ENCODE measurements at places on chromosomes 6 and 20.
A peak's percentile ranks its signal among the peaks of the same experiment; 100 is the strongest.

- peak; percentile 99 for DNase-seq
Measured at GRCh38 chr6:12348530-12349511, 58.7 kb downstream of the EDN1 start.

GRCh38 chr6:136160250-136160649 lies 89.9 kb downstream of the MTFR2 start:
- DNase-seq = no peak

DNA sequence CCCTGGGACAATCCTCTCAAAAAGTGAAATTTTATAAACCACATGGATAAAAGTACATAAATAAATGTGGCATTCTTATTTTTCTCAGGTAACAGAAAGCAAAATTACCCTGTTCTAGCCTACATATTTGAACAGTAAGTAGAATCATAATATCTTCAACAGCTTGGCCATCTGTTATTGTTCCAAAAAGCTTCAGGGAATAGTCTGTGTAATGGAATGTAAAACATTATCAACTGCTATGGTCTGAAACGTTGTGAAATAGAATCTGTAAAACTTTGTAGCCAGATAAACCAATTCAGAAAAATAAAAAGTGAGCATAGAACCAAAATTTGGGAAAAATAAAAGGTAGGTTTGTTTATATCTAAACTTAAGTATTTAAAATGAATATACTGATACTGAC lies 114.7 kb downstream of the THEMIS start:
- DNase-seq = no peak

DNA sequence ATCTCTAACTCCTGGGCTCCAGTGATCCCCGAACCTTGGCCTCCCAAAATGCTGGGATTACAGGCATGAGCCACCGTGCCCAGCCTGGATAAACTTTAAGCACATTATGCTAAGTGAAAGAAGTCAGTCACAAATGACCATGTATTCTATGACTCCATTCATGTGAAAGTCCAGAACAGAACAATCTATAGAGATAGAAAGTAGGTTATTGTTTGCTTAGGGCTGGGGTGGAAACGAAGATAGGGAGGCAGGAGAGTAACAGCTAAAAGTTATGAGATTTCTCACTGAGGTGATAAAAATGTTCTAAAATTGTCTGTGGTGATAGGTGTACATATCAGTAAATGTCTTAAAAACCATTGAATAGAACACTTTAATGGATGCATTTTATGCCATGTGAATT lies 40.9 kb upstream of the CITED2 start:
- no peak for DNase-seq

- peak; percentile 92 for DNase-seq
Measured at GRCh38 chr20:57435498-57436222, 44.5 kb downstream of the RBM38 start.

DNA sequence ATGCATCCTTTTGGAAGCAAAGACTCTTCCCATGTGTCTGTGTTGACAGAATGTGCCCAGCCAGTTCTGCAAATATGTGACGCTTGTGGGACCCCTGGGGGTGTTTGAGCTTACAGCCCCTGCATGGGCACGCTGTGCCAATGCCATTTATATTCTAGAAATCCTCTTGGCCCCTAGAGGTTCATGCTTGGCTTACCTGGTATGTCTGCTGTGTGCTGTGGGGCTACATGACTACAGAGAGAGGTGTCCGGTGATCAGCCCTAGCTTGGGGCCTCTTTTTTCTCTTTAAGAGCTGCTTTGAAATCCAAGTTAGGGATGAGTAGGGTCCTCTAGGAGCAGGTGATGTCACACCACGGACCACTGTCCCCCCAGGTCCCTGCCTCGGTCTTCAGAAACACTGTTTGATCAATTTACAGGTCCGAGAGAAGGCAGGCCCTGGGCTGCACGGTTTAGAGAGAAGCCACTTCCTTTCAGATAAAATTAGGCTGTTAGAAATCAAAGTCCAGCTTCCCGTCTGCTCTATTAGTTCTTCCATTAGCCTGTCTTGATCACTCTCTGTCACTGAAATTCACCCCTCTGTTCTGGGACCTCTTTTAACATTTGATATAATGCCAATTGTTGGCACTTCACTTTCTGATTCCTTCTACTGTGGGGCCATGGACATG lies 26.5 kb downstream of the BCAS4 start:
- no peak for DNase-seq

GRCh38 chr6:160129881-160130615 lies 8.4 kb downstream of the SLC22A1 start:
- DNase-seq = no peak

DNA sequence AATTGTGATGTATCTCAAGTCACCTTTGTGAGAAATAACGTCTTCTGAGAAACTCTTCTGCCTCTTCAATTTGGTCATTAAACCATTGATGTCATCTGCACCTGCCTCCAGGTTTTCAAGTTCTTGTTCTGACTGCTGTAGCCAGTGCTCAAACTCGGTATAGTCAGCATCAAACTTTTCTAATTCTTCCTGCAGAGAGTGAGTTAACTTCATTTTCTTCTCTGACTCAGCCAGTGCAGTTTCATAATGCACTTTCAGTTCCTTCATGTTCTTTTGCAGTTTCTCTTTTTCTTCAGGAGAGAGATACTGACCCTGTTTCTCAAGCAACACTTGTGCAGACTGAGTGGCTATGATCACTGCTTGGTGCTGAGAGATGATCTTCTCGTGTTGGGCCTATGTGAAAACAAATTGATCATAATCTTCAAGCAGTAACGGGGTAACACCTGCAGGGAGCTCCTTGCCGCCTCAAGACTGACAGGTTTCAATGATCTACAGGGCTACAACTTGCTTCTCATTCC lies 48.8 kb downstream of the DST start:
- no peak for DNase-seq

DNA sequence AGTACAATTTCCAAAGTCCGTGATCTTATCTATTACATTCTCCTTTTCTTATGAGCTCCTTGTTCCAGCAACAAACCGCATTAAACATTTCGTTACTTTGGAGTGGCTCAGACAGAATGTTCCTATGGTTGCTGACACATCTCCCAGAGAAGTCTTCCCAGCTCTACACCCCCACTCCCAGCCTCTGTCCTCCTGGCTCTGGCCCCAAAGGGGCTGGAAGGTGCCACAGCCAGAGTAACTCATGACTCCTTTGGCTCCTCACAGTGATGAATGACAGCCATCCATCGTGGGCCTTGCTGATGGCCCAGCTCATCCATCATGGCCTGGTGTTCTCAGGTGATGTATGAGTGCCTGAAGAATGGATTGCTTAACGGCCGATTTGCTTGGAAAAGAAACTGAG lies 203.0 kb downstream of the DHX35 start:
- no peak for DNase-seq

- peak; percentile 68 for DNase-seq
Measured at GRCh38 chr6:20203561-20204511, 8.4 kb downstream of the MBOAT1 start.

DNA sequence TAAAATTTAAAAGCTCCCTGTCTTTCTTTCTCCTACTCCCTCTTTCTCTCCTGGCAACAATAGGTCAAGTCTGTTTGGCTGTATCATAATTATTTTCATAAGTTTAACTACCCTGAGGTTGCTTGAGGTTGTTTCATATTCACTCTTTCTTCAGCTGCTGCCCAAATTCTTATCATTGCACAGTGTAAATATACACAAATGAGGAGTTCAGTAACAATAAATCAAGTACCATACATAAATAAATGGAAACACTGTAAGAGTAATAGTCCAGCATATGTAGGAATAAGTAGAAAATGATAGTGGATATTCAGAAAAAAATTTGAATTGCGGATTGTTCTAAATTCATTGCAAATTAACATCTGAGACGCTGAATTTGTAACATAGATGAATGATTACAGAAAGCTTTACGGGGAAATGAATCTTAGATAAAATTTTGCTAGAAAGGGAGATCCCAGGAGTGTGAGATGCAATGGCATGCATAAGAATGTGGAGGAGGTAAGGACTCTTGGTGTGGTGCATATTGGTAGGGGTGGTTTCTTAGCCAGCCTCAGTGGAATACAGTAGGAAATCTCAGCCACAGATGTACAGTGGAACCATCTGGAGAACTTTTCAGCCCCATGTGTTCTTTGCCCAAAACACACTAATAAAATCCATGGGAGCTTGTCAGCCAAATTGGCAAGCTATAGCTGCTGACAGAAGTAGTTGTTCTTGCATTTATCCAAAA lies 480.7 kb downstream of the HTR1B start:
- DNase-seq = no peak

DNA sequence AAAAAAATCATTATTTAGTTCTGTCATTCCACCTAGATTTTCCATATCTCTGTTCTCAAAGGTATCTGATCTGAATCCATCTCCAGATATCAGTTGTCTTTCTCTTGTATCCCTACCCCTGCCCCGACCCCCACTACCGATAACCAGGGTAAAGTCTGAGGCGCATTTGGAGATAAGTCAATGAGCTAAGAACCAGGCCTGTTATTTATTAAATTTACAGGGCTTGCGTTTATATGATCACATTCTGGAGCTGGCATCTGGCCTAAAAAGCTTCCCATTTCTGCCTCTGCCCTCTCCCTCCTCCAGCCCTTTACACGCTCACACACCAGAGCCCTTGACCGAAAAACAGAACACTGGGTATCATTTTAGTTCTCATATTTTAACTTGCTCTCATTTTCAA lies 144.7 kb downstream of the ALDH8A1 start:
- no peak for DNase-seq

- peak; percentile 37 for DNase-seq
Measured at GRCh38 chr20:46699651-46700359, 9.6 kb upstream of the SLC2A10 start.

DNA sequence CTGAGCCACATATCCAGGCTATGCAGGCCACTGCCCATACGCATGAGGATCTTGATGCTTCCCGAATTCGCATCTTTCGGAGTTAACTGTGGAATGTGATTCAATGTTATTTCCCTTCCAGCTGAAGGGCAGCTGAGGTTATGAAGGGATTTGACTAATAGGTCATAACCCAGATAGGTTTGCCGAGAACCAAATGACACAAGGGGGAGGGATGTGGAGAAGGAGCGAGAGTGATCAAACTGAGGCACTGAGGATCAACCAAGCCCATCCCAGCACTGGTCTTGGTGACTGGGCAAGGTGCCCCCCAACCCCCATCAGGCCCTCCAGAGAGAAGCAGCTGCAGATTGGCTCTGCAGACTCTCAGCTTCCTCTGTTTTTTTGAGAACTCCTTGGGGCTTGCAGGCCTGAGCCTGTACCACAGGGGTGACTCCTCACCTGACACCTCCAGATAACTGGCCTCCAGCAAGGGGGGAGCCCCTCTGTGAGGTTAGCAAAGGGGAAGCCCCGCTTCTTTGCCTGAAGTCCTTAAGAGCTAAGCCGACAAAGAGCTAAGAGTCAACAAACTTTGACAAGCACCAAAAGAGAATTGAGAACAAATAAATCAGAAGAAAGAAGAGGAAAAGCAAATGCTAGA lies 185.9 kb downstream of the PDE7B start:
- no peak for DNase-seq

- DNase-seq = no peak
Measured at GRCh38 chr20:60473211-60473610, 515.0 kb downstream of the CDH26 start.

GRCh38 chr20:50292591-50293283 lies 102.1 kb downstream of the CEBPB start:
- DNase-seq = peak; percentile 99

DNA sequence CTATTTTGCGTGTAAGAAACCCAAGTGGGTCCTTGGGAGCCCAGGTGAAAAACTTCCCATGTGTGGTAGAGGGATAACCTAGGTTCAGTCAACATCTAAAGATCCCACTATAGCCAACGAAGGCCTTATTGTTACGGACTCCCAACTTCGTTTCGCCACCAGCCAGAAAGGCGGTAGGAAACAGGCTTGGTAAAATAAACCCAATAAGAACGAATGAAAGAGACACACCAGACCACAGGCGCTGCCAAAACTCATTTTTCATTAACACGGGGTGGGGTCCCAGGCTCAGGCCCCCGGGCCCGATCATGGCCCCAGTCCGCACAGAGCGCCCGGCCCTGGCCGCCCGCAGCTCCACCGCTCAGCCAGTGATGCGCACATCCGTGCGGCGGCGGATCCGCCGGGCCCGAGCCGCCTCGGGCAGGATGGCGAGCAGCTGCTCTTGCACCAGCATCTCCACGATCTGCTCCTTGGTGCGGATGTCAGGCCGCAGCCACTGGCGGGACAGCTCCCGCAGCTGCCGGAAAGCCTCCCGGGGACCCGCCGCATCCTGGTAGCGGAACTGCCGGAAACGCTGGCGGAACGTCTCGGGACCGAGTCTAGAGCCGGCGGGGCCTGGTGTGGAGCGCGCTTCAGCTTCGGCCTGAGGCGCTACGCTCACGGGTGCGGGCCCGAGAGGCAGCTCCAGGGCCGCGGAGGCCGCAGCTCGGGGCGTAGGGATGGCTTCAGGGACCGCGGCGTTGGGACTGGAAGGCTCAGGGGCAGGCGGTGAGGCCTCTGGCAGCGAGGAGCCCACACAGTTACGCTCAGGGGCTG lies 709 bp downstream of the SCAND1 start:
- DNase-seq = peak; percentile 54

- peak; percentile 27 for DNase-seq
Measured at GRCh38 chr6:97215157-97215769, 67.8 kb downstream of the MMS22L start.

GRCh38 chr6:157486572-157486971 lies 105.6 kb downstream of the ZDHHC14 start:
- no peak for DNase-seq

- peak; percentile 65 for DNase-seq
Measured at GRCh38 chr6:149166747-149167146, 150.8 kb upstream of the TAB2 start.

DNA sequence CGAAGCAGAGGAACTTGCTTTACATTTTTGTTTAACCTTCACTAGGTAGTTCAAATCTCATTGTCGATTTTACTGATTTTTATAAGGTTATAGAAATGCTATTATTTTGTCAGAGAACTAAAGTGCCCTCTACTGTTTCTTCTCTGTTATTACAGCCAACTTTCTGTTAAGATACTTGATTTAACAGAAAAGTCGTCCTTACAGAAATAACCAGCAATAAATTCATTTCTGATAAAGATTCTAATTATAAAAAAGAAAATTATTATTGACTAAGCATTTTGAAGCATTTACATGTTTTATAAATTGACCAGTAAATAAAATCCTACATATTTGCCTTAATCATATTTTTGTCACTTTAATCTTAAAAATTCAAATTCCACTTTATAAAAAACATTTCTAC lies 60.8 kb downstream of the OGFRL1 start:
- peak; percentile 53 for DNase-seq

DNA sequence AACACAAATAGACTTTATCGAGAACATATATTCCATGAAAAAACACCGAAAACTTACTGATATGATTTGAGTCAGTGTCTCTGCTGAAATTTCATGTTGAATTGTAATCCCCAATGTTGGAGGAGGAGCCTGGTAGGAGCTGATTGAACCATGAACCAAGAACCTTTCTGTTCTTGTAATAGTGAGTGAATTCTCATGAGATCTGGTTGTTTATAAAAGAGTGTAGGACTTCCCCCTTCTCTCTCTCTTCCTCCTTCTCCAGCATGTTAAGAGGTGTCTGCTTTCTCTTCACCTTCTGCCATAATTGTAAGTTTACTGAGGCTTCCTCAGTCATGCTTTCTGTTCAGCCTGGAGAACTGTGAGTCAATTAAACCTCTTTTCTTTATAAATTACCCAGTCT lies 1289.3 kb upstream of the CITED2 start:
- peak; percentile 76 for DNase-seq

Measured in M059J (cell line).